ENCODE measurements at places on chromosomes 3 and 15.

DNA sequence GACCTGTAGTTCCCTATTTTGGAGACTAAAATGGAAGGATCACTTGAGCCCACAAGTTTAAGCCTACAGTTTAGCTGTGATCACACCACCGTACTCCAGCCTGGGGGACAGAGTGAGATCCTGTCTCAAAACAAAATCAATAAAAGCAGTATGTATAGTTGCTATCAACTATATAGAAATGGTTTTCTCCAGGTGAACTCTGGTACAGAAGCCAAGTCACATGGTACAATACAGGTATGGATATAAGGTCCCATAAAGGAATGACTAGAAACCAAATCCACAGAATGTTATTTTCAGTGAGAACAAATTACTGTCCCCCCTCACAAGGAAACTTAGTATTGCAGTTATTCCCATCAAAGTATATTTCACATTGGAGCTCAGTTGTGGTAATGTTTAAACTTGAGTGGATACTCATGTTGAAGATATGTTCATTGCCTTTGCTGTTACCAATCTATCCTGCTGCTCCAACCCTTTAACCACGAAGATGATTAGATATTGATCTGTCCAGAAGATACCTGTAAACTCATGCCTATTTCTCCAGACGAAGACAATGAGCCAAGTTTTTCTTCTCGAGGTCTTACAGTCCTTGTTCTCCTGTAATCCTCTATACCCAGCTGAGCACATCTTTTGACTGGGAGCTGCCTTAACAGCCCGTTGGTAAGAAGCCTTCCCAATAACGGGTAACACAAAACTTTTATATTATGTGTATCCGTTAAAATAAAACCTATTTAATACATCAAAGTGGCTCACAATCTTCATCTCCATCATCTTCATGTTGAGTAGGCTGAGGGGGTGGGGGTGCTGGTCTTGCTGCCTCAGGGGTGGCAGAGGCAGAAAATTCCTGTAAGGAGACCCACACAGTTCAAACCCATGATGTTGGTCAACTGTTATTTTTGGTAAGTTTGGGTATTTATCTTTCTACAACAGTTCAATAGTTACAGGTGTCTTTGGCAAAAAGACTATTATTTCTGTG is 24.6 kb downstream of the TRA2B start:
- no peak for DNase-seq

GRCh38 chr15:31261266-31262142 is 65.1 kb upstream of the KLF13 start:
- no peak for DNase-seq

DNA sequence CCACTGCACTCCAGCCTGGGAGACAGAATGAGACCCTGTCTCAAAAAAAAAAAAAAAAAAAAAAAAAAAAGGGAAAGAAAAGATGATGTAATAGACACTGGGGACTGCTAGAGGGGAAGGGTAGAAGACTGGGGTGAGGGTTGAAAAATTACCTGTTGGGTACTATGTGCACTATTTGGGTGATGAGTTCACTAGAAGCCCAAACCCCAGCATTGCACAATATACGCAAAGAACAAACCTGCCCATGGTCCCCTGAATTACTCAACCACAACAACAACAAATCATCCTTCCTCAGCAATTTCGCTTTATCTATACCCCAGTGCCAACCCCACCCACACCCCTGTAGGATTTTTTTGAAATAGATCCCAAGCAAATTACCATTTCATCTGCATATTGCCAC is 13.5 kb downstream of the NIPA1 start:
- no peak for DNase-seq

DNA sequence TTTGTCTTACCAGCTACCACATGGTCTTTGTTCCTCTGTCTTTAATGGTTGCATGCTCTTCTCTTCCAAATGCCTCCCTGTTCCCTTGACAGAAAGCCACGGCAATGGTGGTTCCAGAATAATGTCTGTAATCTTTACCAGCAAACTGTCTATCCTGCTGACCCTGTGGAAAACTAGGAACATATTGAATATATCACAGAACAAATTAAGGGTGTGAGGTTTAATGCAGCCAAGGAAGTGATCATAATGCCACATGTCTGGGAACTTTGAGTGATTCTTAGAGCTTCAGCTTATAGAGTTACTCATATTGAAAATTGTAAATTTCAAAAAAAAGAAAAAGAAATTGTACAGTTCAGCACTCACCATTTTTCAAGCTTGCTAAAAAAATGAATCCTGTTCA is 282.9 kb upstream of the RARB start:
- DNase-seq = no peak

- DNase-seq = no peak
Observed at GRCh38 chr15:62858343-62858742, 184.2 kb upstream of the TPM1 start.

DNA sequence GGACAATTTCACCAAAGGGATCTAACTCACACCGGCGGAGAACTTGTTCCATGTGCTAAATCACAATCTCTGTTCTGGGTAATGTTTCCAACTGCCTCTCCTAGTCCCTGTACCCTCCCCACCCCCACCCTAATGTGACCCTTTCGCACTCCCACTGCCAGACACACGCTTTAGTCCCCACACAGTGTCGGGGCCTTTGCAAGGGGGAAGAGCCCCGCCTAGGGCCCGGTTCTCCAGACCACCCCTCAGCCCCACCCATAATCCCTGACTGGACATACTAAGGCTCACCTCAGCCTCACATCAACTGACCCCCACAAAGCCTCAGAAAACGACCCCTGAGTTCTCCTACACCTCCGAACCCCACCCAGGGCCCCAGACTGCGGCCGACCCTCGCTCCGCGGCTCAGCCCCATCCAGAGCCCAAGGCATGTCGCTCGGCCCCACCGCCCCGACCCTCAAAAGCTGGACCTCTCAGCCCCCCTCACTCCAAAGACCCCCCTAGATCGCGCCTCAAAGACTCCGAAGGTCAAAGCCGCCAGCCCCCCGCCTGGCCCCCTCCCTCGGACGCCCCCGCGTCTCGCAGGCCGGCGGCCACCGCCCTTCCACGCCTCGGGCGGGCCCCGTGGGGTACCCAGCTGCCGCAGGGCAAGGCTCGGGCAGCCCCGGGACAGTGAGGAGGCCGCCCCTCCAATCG is 72.0 kb upstream of the MAP4 start:
- peak; percentile 55 for DNase-seq

GRCh38 chr3:87332789-87333188 is 56.4 kb upstream of the POU1F1 start:
- no peak for DNase-seq

DNA sequence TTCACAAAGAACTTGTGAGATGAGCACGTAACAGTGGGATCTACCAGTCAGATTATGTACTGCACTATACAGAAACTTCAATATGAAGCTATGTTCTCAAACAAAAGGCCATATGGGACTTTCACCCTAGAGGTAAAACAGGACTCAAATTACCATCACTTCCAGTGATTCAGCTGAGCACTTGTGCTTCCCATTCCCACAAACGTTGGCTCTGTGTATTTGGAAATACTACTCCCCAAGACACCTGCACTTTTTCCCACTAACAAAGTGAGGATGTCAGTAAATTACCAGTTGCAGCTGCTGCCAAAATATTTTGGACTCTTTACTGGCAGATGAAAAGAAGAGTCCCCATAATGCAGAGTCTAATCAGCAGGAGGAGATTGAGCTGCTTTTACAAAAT is 1570.1 kb downstream of the SI start:
- DNase-seq = no peak

DNA sequence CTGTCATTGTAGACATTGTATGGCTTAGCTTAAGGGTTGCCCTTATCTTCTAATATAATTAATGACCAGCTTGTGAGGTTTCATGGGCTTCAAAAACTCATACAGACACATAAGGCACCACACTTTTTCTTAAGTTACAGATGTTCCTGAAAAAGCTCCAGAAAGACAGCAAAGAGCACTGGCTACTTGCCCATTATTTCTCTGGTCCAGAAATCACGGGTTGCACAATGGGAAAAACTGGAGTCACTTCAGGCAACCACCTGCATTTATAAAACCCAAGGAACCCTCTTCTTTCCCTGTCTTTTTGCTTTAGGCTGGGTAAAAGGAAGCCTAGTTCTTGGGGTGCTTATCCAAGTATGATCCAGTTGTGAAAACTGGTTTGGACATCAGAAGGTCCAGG is 2.3 kb upstream of the COL6A6 start:
- DNase-seq = no peak

DNA sequence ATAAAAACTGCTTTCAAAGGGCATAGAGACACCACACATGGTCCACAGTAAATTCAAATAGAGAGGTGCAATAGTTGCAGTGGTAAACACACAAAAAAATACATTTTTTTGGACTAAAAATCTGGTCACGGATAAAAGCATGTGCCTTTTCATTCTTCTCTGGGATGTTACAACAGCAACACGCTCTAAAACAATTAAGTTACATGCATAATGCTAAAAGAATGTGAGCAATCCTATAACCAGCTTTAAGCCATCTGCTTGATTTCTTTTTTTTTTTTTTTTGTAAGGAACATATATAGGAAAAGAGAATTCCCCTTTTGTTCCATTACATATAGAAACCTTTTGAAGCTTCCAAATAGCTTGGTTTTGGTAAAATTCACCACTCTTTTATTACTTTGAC is 20.0 kb downstream of the WNT5A start:
- DNase-seq = no peak

DNA sequence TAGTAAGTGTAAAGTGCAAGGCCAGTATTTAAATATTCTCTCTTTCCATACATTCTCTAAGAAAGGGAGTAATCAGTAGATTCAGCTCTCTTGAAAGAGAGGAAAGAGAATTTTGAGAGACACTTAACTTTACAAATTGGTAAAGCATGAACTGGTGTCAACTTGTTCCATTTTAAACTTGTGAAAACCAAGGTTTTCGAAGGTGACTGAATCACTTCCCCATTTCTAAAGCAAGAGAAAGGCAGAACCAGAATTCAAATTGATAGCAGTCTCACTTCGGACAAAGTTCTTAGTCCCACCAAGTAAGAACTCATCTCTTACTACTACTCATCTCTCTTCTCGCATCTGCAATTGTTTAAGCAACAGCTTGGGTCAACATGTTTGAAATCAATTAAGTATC is 22.4 kb downstream of the TJP1 start:
- no peak for DNase-seq

DNA sequence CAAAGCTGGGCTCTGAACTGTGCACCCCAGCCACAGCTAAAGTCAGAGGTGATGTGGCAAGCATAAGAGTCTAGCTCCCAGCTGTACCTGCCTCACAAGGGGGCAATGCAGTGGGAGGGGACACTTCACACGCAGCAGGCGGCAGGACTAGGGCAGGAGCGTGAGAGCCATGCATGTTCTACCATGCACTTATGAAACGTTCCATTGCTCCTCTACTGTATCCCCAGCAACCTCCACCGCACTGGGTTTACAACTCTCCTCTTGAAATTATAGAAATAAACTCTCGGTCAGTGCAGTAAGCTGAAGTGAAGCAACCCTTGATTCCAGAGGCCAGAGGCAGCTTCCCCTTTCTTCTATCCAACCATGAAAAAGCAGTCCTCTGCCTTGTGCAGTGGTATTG is 298.6 kb upstream of the STT3B start:
- no peak for DNase-seq

DNA sequence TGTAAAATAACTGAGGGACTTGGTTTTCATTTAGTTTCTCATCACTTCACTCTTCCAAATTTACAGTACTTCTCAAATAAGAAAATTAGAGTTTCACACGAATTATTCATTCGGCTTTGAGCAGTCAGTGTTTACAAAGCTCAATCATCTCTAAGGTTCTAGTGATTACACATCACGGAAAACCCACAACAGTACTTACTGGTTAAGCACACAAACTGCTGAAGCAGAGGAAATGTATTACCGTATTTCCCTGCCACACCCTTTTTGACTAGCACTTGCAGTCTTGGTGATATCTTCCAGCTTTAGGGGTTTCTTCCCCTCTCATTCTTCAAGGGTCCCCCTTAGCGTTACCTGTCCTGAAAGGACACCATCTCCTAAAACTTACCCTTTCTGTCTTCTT is 164.8 kb upstream of the CDIN1 start:
- DNase-seq = no peak

GRCh38 chr3:5162102-5162501 is 25.4 kb upstream of the EDEM1 start:
- no peak for DNase-seq

DNA sequence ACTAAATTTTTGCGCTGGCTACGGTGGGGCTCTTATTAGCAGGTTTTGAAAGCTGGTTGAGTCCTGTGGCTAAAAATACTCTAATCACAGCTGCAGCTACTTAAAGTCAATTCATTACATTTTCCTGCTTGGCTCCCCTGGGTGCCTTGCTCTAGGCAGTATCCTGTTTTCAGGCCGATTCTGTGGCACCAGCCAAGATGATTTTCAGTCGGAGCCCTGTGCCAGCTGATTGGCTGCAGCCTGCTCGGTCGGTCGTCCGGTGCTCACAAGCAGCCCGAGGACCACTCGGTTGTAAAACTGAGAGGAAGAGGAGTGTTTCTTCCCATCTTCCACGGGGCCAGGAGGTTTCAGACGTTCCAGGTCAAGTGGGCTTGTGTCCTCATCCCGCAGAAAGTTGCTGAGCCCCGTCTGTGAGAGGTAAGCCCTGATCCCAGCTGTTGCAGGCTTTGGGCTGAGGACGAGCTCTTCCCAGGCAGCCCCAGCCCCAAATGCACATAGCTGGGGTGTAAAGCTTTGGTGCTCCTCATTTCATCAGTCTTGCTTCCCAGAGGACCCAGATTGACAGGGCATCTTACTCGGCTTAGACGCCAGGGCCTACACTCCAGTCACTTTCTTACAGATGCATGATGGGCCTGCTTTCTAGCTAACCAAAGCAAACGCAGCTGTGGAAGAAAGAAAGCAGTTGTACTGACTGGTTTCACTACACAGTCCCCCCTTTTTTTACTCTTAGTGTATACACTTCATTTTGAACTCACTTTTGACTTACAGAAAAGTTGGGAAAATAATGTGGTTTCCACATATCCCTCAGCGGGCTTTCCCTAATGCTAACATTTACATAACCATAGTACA is 15.9 kb downstream of the LYSMD4 start:
- no peak for DNase-seq

DNA sequence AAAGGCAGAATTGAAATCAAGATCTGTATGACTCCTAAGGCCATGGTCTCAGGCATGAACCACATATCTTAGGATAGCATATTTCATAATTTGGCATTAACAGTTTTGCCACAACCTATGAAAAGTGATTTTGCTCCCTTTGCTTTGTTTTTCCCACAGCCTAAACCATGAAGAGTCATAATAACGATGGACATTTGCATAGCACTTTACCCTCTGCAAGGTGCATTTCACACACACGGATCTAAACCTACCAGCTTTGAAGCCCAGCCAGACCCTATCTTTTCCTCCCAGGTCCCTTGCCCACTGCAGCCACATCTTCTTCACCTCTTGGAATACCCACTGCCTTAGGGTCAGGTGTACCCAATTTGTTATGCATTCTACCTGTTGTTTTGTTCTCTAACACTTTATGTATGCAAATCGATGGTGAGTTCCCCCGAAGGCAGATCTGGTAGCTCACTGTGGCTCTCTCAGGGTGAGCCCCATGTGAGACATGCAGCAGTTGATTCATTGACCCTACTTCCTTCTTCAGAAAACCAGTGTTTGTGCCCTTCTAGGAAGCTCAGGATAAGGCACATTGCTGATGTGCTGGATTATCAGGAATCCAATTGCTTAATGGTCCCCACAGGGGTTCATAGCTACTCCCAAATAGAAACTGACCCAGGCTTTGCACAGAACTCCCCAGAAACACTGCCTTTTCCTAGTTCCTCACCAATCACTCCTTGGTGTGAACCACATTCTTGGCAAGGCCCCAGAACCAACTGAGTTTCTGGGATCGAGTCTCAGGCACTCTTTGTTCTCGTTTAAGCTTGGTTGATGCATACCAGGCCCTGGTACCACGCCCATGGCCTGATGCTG is 8.7 kb downstream of the ARHGAP31 start:
- DNase-seq = no peak
